ENCODE measurements at places on chromosomes 13 and 19.
A peak's percentile ranks its signal among the peaks of the same experiment; 100 is the strongest.

DNA sequence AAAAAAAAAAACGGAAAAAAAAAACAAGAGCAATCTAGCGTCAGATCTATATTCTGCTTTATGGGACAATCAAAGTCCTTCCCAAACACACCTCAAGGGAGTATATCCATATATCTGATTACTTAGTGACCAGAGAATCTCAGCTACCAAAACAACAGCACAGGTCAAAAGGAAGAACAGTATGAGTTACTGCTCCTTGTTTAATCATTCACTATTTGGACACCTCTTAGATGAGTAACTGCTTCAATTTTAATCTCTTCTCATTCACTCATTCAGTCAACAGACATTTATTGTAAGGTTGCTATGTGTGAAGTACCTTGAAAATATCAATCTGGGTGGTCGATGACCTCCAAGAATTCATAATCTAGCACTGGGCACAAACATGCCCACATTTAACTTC is 193.2 kb downstream of the IRS2 start:
- DNase-seq = no peak

- no peak for DNase-seq
These were observed 4.6 kb upstream of the TSHZ3 start for GRCh38 chr19:31353833-31354232.

DNA sequence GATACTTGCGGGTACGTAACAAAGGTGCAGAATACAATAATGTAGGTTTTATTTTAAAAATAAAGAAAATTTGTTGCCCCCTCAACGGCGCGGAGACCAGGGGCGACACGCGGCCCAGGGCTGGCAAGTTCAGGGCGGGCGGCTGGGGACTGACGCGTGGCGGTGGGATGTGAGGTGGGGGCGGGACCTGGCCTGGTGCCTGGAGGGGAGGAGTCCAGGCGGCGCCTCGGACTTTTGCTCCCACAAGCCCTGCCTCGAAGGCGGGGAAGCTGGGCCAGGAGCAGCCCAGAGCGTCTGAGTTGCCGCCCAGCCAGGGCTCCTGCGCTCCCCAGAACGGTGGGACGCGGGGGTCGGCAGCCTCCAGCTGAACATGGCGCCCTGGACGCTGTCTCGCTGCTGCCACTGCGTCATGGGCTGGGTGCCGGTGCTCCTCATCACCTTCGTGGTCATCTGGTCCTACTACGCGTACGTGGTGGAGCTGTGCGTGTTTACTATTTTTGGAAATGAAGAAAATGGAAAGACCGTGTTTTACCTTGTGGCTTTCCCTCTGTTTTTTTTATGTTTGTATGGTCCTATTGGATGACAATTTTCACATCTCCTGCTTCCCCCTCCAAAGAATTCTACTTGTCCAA is 1122.8 kb upstream of the ATXN8OS start:
- no peak for DNase-seq

- DNase-seq = no peak
These were observed 54.7 kb downstream of the C13orf46 start for GRCh38 chr13:113918981-113919701.

- DNase-seq = no peak
These were observed at the start of gene FXYD1 for GRCh38 chr19:35138305-35138892. Gene FXYD1 (plus strand): TSS chr19:35138824. CDS start chr19:35140080, 1,256 bp downstream.

DNA sequence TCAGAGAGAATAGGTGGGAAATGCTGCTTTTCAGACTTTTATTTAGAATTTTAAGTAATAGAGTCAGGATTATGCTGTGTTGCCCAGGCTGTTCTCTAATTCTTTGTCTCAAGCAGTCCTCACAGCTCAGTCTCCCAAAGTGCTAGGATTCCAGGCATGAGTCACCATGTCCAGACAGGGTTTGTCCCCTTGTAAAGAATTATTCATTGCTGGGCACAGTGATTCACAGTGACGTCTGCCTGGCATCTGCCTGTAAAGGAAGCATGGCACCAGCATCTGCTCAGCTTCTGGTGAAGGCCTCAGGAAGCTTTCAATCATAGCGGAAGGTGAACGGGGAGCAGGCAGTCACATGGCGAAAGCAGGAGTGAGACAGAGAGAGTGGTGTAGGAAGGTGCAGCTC is 17.7 kb downstream of the ZNF763 start:
- no peak for DNase-seq

GRCh38 chr19:43651758-43652545 is 12.3 kb upstream of the CADM4 start:
- peak; percentile 37 for DNase-seq

GRCh38 chr13:30587739-30588138 is 30.0 kb upstream of the USPL1 start:
- no peak for DNase-seq

- DNase-seq = no peak
These were observed 198.2 kb downstream of the EFNB2 start for GRCh38 chr13:106337096-106337850.

GRCh38 chr13:44790289-44790688 is 199.0 kb downstream of the NUFIP1 start:
- DNase-seq = no peak

DNA sequence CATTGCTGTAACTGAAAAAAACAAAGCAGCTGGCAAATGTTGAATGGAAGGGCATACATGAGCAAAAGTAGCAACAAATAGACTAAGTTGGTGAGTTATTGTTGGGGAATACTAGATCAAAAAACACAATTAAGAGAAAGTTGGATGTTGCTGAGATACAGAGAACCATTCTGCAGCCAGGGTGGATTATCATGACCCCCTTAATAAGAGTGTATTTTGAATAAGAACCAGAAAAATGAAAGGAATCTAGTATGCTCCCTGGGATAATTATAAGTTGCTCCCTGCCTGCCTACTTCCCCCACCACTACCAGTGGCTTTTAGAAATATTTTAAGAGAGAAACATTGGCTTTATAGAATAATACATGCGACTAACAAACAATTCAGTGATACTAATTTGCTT is 14.5 kb upstream of the TRPC4 start:
- DNase-seq = no peak

- DNase-seq = no peak
These were observed 76.9 kb downstream of the TNFSF13B start for GRCh38 chr13:108346376-108346775.

DNA sequence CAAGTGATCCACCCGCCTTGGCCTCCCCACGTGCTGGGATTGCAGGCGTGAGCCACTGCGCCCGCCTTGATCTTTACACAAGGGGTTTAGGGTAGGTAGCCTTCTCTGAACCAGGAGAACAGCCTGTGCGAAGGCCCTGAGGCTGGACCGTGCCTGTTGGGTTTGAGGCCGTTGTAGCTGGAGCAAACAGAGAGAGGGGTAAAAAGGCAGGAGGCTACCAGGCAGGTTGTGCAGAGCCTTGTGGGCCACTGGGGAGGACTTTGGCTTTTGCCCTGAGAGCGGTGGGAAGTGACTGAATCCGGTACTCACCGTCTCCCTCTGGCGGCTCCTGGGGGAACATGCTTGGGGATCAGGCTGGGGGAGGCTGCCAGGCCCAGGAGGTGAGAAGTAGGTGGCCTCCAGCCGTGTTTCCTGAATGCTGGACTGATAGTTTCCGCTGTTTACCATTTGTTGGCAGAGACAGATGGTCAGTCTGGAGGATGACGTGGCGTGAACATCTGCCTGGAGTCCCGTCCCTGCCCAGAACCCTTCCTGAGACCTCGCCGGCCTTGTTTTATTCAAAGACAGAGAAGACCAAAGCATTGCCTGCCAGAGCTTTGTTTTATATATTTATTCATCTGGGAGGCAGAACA is 24.6 kb downstream of the SPC24 start:
- DNase-seq = no peak

Measured in smooth muscle cell of the brain vasculature (primary cell).